ENCODE measurements at places on chromosomes 6 and 20.

GRCh38 chr6:106114492-106114891, 28.4 kb downstream of the PRDM1 start:
- DNase-seq = no peak

DNA sequence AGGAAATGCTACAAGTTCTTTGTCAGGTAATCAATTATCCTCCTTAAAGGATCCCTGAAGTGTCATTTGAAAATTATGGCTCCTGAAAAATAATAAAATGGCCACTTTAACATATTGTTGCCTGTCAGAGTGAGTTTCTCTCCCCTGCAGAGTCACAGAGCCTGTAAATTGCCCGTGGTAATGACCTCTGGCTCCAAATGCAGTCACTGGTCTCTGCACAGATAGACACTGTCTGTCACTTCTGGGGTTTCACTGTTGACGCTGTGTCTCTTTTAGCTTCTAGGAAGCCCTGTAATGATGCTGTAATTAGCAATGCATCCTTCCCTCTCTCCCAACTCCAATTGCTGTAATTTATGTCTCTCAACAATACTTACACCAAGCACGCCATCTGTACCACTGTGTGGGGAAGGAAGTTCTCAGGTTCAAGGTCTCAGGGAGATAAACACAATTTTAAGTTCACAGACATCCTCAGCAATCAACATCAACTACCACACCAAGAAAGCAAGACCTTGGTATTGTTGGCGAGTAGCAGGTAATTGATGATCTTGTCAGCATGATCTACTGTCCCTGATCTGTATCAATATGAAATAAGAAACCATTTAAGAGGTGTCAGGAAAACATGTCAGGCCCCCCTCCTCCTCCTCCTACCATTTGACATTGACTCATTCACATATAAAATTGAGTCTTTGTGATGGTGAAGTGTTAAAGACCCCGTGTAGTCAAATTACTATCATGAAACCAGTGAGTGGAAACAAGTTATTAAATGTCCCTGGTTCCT, 91.2 kb upstream of the SULF2 start:
- DNase-seq = no peak

- DNase-seq = no peak
Observed at GRCh38 chr6:147675281-147675680, 166.8 kb downstream of the SAMD5 start.

- DNase-seq = no peak
Observed at GRCh38 chr6:155154158-155154830, 109.5 kb upstream of the CLDN20 start.

- no peak for DNase-seq
Observed at GRCh38 chr6:113009682-113010081, 662.6 kb downstream of the RFPL4B start.

All from breast epithelium (tissue), 4 donors.